Activated CD4-positive, alpha-beta T cell treated with anti-CD3 and anti-CD28 coated beads for 24 hours (primary cell): ENCODE measurements at places on chromosomes 7 and 10.

DNA sequence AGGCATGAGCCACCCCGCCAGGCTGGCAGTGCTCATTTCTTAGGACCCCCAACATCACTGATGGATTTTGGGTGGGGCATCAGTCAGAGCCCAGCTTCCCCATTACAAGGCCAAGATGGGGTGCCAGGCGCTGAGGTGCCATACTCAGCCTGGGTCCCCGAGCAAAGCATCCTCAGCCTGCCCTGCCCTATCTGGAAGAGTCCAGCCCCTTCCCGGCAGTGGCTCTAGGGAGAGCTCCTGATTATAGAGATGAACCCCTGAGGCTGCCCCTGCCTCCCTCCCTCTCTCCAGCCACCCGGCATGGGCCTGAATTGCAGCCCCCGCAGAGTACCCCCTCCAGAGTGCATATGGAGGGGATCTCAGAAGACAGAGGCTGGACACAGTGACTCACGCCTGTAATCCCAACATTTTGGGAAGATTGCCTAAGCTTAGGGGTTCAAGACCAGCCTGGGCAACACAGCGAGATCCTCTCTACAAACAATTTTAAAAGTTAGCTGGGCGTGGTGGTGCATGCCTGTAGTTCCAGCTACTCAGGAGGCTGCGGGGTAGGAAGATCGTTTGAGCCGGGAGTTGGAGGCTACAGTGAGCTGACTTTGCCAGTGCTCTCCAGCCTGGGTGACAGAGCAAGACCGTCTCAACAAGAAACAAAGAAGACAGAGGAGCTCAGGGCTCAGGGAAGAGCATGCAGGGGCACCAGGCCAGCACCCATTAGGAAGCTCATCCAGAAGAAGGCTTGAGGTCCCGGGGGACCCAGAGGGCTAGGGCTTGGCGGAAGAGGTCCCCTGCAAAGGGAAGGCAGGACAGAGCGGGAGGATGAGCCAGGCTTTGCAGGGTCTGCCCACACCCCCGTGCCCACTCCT is 13.3 kb downstream of the LAT2 start:
- no peak for DNase-seq

DNA sequence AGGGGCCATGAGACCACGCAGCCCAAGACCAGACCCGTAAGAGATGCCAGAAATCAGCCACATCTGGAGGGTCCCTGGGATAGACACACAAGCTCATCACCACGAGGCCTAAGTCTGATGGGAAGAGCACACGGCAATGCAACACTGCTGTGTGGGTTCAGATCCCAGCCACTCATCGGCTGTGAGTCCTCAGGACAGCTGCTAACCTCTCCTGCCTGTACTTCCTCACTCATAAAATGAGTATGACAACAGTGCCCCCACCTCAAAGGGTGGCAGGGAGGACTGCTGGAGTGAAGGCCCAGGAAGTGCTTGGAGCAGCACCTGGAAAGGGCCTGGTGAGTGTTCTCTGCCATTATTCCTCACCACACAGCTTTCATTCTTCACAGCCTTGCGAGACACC is 60.9 kb downstream of the MAD1L1 start:
- DNase-seq, result no peak

DNA sequence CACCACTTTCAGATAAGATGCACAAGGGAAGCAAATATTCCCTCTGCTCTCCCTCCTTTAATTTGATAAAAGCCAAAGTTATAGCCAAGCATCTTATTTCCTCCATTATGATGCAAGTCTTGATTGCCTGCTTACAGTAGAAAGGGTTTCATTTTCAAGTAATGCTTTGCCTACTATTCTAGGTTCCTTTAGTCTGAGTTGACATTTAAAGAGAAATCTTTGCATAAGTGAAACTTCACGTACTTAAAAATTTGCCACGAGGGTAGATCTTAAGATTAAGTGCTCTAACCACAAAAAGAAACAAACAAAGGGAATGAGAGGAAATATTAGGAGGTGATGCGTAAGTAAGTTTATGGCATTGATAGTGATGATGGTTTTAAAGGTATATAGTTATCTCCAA is 78.1 kb upstream of the VWDE start:
- no peak for DNase-seq

DNA sequence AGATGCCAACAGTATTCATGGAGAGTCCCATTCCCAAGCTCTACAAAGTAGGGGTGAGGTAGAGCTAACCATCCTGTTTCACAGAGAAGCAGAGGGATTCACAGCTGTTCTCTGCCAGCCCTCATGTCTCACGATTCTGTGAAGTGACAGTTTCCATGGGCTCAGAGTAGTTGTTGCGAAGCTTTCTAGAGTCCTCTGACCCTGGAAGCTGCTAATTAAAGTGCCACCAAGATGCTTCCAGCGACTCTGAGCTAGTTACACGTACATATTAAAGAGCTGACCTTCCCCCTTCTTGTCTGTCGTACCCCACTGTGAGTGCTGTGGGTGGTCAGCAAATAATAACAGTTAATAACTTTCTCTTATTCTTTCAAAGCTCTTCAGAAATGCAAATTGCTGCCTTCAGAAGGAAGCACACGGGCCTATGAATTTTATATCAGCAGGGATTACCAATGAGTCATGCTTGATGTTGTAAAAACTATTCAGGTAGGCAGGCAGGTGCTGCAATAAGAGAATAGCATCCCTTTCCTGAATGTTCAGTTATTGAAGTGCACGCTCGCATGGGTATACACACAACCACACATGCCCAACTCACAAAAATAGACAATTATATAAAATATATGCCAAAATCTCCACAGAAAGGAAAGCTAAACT is 34.1 kb downstream of the DNAJB9 start:
- DNase-seq, result no peak

- DNase-seq, result no peak
Observed at GRCh38 chr7:129698516-129699418, 87.2 kb downstream of the NRF1 start.

DNA sequence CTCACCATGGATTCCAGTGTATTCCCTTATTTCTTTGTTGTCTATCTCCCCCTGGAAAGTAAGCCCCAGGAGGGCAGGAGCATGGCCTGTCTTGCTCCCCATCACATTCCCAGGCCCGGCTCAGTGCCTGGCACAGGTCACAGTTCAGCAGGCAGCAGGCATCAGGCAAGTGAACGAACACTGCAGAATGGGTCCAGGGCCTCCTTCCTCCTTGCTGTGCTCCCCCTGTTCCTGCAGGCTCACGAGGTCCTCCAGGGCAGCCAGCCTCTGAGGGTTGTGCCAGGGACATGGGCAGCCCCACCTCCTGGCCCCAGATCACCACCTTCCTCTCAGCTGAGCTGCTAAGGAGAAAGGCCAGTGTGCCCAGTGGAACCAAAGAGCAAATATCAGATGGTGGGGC is 41.8 kb downstream of the PDLIM1 start:
- DNase-seq, result no peak

- no peak for DNase-seq
Observed at GRCh38 chr10:103806395-103807187, 48.8 kb downstream of the SH3PXD2A start.

DNA sequence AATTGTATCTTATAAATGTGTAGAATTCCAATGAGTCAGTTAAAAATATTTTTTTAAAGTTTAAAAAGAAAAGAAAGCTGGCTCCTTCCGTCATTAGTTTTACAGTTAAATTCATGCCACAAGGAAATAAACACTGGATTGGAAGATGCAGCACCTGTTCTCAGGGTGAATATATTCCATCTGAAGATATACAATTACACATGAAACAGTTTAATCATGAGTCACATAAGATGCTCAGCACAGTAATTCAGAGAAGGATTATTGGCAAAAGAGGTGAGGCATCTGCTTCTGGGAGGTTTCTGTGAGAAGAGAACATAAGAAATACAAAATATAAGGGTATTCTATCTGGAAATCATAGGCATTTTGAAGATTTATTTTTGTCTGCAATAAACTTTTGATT is 376.5 kb upstream of the SORCS1 start:
- DNase-seq, result no peak

- DNase-seq, result no peak
Observed at GRCh38 chr7:156282816-156283215, 357.8 kb upstream of the RNF32 start.

- DNase-seq, result no peak
Observed at GRCh38 chr7:101171442-101171837, 6.1 kb upstream of the VGF start.

- DNase-seq, result no peak
Observed at GRCh38 chr10:25455980-25456567, 281.3 kb downstream of the GPR158 start.

DNA sequence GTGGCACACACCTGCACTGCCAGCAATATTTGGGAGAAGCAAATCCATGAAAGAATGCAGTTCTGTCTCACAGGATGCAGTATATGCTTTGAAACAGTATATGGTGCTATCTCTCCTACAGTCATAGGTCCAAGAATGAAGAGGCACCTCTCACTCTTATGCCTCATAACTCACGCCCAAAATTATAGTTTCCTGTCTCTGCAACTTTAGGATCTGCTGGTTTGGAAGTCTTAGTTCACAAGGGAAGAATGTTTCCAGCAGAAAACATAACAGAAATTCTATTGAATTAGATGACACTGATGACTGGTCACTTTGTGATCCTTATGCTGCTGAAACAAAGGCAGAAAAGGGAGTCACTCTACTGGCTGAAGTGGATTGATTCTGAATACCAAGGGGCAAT is 5.7 kb downstream of the C10orf67 start:
- DNase-seq, result no peak

DNA sequence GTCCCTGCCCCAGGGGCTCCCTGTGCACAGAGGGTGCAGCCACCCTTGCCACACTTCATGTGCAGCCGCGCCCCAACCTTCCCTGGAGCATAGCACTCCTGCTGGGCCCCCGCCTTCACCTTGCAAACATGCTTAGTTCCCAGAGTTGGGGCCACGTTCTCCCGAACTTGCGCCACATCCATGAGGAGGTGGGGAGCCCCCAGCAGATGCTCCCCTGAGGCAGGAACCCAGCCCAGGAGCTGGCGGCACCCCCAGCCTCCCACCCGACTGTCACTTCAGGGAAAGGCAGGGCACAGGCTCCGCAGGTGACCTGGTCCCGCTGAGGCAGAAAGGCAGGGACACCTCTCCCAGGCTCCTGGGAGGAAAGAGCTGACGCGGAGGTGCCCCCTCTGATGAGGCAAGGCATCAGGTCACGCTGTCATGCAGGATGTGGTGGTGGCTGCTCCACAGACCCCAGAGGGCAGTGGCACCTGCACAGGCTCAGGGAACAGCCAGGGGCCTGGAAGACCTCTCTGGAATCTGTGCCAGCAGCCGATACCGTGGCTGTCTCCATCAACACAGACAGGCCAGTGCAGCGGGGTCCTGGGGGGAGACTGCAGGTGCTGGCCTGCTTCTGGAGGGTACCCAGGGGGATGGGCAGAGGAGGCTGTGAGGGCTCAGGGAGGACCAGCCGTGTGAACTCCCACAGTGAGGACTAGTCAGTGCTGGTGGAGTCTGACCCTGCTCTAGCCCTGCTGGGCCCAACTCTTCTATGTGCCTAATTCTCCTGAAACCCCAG is 221.3 kb downstream of the MAD1L1 start:
- DNase-seq, result no peak

DNA sequence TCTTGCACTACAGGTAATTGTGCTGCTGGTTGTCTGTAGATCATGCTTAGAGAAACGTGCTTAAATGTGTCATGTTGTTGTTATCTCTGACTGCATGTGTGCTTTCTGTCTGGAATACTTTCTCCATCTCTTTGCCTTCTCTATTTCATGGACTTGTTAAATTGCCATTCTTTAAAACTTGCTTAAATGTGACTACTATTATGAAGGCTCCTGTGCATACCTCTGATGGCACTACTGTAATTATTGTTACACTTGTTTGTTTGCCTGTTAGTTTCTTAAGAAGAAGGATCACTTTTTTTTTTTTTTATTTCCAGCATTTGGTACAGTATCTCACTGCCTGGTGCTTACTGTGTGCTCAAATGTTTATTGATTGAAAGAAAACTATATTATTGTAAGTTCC is 41.6 kb downstream of the KMT2E start:
- no peak for DNase-seq

DNA sequence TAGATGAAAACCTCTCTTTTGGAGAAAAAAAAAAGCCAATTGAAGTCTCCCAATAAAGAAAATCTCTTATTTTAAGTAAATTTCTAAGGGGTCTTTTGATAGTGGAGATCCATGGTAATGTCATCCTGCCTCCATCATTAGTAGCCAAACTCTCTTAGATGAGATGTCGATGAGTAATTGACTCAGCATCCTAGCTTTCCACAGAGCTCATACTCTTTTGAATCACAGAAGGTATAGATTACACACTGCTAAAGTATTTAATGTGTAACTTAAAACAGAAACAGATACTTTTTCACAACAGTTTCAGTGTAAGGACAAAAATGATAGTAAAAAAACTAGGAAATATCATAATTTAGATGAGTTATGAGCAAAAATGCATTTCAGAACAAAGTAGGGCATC is 19.4 kb downstream of the MAGI2 start:
- no peak for DNase-seq

DNA sequence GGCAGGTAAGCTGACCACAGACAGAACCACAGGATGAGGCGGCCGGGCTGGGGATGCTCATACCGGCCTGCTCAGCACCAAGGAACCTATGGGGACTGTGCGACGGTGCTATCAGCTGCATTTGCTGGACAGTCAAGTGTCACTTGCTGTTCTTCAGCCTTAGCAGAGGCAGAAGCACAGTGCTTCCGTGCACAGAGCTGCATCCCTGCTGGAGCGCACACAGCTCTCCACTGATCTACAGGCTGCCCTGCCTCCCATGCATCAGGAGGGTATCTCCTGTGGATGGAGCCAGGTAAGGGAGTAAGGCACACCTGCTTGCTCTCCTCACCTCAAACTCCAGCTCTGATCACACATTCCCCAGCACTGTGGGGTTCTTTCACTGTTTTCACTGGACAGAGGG is 97.5 kb downstream of the TNS3 start:
- DNase-seq, result no peak

DNA sequence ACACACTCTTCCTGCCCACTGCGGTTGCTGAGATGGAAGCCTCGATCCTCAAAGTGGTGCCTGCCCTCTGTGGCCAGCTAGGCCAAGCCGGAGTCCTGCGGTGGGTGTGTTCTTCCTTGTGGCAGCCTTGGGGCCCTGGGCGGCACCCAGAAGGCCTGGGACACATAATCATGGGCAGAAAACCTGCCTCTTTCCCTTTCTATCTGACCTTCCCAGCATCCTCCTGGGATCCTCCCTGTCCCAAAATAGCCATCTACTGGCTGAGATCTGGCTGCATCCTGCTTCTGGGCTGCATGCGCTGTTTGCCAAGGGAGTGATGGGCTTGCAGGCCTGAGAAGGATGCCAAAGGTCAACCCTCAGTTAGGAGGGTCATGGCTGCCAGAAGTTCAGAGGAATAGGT is 23.9 kb downstream of the COL13A1 start:
- DNase-seq, result no peak

DNA sequence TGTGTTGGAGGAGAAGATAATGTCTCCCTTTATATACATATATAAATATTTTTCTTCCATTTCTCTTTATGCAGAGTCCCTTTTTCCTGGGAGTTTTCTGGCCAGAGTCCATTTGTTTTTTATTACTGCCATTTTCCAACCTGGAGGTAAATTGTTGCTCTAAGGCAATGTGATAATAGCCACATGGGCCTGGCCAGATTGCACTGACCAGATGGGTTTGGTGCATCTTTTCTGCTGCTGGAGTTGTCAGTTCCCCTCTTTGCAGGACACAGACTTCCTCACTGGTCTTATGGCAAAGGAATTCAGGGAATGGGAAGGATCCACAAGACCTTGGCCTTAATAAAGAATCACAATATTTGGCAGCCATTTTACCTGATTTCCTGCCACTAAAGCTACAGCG is 254.9 kb downstream of the SORCS3 start:
- DNase-seq, result no peak
